MV-4-11 (cell line): ENCODE measurements at places on chromosomes 7 and 10.
A peak's percentile ranks its signal among the peaks of the same experiment; 100 is the strongest.

- DNase-seq = no peak
Measured at GRCh38 chr10:103814105-103814504, 41.3 kb downstream of the SH3PXD2A start.

DNA sequence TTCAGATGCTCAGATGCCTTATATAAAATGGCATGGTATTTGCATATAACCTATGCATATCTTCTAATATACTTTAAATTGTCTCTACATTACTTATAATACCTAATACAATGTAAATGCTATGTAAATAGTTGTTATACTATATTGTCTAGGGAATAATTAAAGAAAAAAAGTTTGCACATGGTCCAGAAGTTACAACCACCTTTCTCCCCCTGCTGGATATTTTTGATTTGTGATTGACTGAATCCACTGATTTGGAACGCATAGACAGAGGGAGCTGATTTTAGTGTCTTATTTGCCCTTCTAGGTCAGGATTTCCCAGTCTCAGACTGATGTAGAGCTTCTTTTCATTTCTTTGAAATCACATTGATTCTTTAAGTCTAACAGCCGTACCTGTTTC lies 31.8 kb downstream of the MDFIC start:
- no peak for DNase-seq

DNA sequence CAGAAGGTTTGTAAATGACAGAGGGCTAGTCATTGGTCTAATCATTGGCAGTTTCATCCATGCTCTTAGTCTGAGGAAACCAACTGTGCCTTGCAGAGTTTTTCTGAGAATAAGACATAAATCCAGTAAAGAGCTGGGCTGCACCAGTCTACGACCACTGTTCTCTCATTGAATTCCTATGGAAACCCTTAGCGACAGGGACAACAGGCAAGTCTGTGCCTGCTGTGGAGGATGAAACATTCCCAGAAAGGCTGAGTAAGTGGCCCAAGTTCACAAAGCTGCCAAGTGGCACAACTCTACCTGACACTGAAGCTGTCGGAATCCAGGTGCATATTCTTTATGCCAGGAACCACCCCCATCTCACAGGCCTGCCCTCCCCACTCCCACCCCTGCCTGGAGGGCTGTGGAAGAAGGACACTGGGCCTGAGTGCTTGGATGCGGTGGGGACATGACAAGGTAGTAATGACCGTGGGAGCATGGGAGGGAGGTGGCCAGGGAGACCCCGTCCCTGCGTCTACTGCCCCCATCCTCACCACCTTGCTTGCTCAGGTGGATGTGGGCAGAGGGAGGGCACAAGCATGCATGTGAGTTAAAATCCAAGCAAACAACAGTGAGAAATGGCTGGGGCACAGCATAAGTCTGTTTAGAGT lies 58.0 kb downstream of the VSTM4 start:
- DNase-seq = no peak

- DNase-seq = no peak
Measured at GRCh38 chr7:11570922-11571550, 261.0 kb downstream of the THSD7A start.

- DNase-seq = peak; percentile 68
Measured at GRCh38 chr7:17009007-17009719, 127.4 kb upstream of the AGR3 start.

DNA sequence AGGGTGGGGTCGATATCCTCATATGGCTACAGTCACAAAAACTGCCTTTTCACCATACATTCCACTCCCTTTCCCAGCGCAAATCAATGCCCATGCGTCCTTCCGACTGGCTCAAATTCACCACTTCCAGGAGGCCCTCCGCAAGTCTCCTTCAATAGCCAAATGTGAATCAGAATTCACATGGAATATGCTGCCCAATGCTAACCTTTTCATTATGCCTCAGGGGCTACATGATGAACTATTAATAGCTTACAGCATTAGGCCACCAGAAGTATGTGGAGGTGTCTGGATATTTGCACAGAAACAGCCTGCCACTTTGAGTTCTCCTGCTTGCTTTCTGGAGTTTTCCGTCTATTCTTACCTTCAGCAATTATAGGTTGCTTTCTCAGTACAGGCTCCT lies 27.7 kb downstream of the RGS10 start:
- no peak for DNase-seq

- no peak for DNase-seq
Measured at GRCh38 chr7:114708646-114709045, 213.2 kb upstream of the MDFIC start.

DNA sequence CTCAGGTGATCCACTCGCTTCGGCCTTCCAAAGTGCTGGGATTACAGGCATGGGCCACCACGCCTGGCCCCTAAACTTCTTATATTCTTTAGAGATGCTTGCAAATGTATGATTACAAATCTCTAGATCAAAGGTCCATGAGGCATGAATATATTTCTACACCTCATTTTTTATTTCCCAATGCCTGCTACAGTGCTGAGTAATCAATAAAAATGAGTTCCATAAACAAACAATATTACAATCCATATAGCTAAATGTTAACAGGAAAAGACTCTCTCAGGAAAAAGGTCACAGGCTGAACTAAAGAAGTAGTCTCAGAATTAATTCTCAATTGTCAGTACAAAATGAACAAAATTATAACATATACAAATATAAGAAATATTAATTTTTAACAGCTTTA lies 90.8 kb downstream of the LMBR1 start:
- no peak for DNase-seq

- no peak for DNase-seq
Measured at GRCh38 chr10:14063531-14064285, 267.0 kb downstream of the FRMD4A start.

GRCh38 chr10:128567551-128567950 lies 441.3 kb upstream of the MKI67 start:
- DNase-seq = no peak

DNA sequence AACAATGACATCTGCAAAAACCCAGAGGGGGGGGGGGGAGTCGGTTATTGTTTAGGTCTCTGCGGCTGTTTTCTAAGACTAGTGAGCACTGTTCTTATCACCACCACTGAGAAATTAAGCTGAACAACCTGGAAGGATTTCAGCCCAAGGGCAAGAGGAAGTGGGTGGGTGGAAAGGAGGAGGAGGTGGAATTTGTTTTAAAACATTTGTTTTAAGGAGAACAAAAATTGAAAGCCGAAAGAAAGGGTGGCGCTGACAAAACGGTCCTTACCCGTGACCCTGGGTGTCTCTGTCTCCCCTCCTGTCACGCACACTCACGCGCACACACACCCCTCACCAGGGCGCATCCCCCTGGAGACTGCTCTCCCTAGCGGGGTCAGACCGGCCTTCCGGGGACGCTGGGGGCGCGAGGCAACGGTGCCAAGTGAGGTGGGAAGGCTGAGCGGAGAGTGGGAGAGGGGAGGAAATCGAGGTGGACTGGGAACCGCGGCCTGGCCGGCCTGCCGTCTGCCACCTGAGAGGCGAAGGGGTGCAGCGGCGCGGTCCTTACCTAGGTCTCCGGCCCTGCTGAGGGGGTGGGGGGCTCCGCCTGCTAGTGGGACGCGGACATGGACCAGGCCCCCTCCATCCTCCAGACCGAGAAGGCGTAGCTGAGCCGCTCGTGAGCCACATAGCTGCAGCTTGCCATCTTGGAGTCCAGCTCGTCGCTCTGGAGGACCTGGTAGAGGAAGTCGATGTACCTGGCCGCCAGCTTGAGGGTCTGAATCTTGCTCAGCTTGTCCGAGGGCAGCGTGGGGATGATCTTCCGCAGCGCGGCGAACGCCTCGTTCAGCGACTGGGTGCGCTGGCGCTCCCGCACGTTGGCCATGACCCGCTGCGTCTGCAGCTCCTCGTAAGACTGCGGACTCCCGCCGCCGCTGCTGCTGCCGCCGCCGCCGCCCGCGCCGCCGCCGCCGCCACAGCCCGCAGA lies 1.0 kb downstream of the TWIST1 start:
- DNase-seq = no peak

- DNase-seq = no peak
Measured at GRCh38 chr7:120108376-120108775, 164.6 kb upstream of the KCND2 start.

DNA sequence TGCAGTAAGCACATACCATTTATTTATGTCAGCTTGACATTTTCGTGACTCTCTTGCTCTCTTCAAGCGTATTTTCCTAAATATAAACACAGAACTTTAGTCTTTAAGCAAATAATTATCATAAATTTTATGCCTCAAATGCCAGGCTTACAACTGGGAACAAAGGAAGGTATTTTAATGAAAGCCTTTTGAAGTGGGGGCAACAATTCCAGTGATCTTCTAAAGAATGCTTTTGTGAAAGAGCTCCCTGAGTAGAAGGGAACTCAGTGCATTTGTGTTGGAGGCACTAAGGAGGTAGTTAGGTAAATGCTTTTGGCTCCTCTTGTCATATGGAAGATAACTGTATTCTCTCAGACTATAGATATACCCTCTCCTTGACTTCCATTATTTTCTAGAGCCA lies 104.9 kb downstream of the VPS50 start:
- no peak for DNase-seq

DNA sequence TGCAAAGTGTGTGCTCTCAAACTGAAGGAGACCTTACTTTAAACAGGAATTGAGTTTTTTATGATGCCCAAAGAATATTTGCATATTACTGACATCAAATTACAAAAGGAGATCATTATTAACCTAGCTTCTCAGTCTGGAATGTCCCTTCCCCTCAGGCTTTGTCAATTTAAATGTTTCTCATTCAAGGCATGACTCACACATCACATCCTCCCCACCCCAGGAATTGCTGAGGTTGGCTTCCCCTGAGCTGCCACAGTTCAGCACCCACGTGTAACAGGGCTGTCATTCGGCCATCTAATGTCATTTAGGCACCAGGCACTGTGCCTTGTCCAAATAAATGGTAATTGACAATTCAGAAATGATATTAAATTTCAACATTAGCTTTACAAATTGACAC lies 305.9 kb upstream of the MGMT start:
- peak; percentile 51 for DNase-seq

- no peak for DNase-seq
Measured at GRCh38 chr10:119725517-119725827, 378 bp upstream of the INPP5F start.

DNA sequence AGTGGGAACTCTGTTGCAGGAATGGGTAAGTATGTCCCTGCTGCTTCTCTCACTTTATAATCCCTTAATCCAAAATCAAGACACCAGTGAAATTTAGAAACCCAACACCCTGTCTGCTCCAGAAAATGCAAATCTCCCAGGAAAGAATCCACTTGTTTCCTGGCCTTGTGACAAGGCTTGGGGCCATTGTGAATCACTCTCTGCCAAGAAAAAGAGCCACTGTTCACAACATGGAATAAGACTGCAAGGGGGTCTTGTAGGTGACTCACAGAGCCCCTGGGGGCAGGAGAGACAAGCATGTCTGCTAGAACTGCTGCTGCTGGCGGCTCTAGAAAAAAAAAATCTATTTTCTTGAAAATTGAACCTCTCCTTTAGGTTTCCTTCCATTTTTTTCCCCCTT lies 191.2 kb downstream of the SORCS1 start:
- DNase-seq = no peak

DNA sequence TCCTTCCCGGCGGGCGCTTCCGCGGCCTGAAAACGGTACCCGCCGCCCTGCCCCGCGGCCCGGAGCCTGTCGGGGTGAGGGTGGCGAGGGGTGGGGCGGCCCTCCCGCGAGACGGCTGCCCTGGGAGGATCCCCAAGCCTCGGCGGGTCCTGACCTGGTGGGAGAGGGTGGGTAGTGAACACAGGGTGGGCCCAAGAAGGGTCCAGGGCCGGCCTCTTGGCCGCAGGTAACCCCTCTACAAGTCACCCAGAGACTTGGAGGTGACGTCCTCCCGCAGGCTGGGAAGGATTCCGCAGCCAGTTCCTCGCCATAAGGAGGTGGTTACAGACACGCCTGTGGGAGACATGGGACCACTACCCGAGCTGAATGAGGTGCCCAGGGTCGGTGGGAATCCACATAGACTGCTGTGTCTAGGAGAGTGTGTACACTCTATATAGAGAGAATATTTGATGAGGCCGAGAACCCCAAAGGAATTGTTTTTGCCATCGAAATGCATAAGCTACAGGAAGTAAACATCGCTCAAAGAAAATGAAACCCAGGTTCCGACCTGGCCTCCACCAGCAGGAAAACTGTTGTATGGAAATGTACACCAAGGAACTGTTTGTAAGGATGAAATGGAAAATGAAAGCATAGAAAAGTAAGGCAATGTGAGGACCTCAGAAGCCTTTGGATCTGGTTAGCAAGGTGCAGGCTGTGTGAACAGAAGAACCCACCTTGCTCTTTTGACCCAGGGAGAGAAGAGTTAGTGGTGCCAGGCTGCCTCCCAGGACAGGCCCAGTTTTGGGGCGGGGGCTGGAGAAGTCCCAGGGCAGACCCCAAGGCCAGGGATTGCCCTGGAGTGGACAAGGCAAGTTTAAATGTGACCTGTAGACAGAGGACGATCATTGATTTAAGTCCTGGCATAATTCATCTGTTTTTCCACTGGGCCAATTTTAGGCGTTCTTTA lies 659 bp downstream of the OPTN start:
- DNase-seq = peak; percentile 11

GRCh38 chr7:389911-390601 lies 100.1 kb downstream of the FOXL3 start:
- no peak for DNase-seq

- no peak for DNase-seq
Measured at GRCh38 chr10:33800986-33801385, 466.5 kb upstream of the NRP1 start.

- DNase-seq = no peak
Measured at GRCh38 chr10:74909670-74910069, 83.3 kb downstream of the KAT6B start.

- DNase-seq = no peak
Measured at GRCh38 chr7:1012004-1012715, 29.2 kb downstream of the CYP2W1 start.

GRCh38 chr10:116899626-116900025 lies 50.3 kb downstream of the ENO4 start:
- no peak for DNase-seq

DNA sequence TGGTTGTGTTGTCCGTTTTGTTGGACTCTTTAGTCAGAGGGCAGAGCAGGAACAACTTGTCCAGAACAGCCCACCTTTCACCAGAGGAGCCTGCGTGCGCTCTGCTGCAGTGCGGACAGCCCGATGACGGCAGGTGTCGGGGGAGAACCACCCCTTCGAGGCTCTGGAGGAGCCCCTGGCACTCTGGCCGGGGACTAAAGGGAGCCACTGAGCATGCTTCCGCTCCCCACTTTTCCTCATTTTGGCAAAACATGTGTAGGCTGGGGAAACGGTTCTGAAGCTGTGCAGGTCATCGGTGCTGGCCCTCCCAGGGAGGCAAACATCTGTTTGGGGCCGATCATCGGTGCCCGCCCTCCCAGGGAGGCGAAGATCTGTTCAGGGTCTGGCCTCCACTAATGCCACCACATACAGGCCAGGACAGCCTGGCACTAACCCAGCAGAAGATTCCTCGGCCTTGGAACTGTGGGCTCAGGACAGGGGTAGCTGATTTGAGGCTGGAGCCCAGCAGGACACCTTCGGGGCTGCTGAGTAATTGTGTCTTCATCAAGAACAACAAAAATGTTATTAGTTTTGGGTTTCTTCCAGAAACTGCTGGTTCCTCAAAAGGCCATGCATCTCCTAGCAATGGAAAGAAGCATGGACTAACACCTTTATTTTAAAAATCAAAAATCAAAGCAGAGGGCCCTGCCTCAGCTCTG lies 124.4 kb upstream of the TCERG1L start:
- no peak for DNase-seq
